Stimulated activated CD4-positive, alpha-beta T cell treated with anti-CD3 and anti-CD28 coated beads, Interleukin-4, amount 100 ng/mL, for 4 hours (primary cell): ENCODE measurements at places on chromosomes 11 and 22.
A peak's percentile ranks its signal among the peaks of the same experiment; 100 is the strongest.

DNA sequence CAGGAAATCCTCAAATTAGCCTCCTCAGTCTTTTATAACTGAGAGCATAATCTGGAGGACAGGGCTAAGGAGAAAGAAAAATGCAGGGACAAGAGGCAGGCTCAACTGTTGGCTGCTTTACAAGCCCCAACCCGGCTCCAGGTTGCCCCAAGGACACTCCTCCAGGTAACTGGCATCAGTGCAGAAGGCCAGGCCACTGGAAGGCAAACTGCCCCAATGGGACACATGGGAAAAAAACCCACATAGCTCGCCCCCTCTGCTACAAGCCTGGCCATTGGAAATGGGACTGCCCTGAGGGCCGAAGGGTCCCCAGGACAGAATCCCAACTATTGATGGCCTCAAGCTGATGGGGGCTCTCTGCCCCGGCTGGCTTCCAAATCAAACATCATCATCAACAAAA lies 17.9 kb upstream of the FBLN1 start:
- no peak for DNase-seq

GRCh38 chr22:37624017-37624365 lies 15.4 kb downstream of the GGA1 start:
- DNase-seq: no peak

DNA sequence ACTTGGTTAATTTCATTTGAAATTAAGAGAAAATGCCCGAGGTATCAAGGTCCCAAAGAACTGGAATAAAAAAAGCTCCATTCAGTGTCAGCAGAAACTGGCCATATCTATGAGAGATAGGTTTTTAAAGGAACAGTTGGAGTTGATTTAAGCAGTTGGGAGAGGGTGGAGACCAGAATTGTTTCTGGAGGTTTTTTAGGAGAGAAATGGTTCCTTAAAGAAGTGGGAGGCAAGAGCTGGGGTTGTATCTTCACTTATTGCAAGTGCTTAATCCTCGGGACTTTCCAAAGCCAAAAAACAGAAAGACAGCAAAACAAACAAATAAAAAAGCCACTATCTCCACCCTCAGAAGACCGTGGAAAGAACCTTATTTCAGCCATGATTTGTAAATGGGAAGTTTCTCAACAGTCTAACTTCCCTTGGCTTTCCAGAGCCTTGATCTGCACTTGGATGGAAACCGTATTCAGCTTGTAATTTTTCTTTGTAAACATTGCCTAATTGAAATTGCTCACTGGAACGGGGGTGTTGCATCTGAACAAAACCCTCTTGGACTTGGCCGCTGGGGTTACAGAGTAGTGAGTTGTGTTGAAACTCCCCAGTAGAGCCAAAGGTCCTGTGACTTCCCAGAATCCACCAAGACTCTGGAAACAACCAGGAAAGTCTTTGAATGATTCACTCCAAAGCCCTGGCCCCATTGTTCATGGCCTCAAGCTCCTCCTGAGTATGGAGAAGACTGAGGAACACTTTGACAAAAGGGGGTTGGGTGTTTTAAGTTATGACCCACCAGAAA lies 115.6 kb downstream of the SLC1A2 start:
- DNase-seq: no peak

GRCh38 chr11:8354622-8355415 lies 91.1 kb upstream of the LMO1 start:
- no peak for DNase-seq

DNA sequence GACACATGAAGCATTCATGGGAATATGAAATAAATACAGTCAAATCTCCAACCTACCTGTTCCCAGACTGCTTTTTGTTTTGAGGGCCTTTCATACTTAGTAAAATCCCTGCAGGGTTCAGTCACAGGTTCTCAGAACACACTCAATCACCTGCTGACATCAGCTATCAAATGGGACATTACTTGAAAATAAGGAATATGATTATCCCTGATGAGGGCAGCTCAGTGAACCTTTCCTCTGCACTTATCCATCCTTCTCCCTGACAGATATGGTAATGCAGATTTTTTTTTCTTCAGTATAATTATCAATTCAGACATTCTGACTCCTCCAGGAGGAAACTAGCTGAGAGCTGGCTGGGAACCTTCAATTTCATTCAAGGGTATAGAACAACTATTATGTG lies 1127.4 kb upstream of the CCDC90B start:
- no peak for DNase-seq

- DNase-seq: no peak
Observed at GRCh38 chr22:45722006-45722405, 50.4 kb downstream of the ATXN10 start.

- DNase-seq: no peak
Observed at GRCh38 chr22:25514436-25515180, 49.9 kb upstream of the GRK3 start.

DNA sequence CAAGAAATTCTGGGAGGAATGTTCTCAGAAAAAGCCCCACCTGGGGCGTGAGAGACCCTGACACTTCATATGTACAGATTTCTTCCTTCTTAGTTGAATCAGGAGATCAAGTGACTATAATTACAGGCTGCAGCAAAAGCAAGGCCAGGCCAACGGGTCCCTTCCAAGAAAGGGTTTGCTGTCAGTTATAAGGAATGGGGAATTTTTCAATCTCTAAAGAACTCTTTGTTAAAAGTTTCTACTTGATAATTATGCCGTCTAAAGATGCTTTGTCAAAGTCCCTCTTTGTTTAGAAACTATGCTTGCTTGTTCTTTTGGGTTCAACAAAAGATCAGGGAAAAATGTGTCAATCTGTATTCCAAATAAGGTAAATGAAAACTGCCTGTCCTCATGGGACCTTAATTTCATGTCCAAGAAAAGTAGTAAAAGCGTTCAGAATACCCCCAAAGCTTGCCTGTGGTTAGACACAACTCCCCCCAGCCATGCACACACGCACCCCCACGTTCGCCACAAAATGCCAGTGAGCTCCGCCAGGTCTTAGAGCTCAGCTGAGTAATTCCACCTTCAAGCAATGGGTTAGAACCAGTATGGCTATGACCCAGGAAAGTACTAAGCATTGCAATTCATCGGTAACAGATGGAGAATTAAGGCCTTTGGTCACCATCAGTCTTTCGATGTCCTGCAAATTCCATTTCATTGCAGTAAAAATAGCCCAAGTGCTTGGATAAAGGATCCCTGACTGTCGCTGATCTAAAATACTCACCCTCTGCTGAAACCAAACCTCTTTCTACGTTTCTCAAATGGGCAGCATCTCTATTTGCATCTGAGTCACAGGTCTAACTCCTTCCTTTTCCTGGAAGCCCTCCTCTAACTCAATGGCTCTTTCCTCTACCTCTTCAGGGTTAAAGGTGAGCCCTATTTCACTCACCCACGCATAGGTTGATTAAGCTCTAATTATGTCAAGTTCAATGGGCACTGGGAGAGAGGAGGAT lies 419.2 kb upstream of the SYN3 start:
- DNase-seq: no peak

- no peak for DNase-seq
Observed at GRCh38 chr11:129721685-129722084, 94.0 kb upstream of the TMEM45B start.

- no peak for DNase-seq
Observed at GRCh38 chr11:83152264-83152663, 4.7 kb upstream of the PCF11 start.

DNA sequence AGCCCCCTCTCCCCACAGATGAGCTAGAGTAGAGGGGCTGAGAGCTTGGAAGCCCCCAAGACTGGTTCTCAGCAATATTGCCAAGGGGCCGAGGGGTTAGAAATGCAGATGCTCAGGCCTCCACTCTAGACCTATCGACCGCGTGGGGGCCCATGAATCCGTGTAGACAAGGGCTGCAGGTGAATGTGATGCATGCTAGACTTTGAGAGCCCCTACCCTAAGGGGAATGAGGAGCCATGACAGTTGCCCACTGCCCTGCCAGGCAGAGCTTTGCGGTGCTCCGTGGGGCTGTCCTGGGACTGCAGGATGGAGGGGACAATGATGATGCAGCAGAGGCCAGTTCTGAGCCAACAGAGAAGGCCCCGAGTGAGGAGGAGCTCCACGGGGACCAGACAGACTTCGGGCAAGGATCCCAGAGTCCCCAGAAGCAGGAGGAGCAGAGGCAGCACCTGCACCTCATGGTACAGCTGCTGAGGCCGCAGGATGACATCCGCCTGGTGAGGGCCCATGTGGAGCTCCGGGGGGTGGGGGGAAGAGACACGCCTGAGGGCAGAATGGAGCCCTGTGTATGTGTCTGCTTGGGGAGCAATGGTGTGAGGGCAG lies 1.3 kb downstream of the SSH3 start:
- DNase-seq: no peak

DNA sequence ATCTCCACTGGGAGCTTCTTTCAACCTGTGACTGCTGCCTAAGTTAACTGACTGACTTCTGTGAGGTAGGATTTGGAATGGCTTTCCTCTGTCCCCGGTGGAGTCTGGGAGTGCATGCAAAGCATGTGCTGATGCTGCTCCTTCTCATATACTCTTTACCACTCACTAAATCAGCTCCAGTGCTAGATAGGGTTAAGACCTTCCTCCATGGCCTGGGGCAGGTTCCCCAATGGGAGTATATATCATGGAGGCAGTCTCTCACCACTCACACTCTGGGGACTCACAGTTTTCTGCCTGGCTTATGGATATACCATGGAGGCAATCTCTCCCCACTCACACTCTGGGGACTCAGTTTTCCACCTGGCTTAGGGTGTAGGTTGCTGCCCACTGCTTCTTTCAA lies 10.1 kb upstream of the FANCF start:
- no peak for DNase-seq

GRCh38 chr22:37525073-37525745 lies 6.0 kb upstream of the CARD10 start:
- DNase-seq: peak; percentile 13

- no peak for DNase-seq
Observed at GRCh38 chr11:106917973-106918372, 100.3 kb downstream of the GUCY1A2 start.

DNA sequence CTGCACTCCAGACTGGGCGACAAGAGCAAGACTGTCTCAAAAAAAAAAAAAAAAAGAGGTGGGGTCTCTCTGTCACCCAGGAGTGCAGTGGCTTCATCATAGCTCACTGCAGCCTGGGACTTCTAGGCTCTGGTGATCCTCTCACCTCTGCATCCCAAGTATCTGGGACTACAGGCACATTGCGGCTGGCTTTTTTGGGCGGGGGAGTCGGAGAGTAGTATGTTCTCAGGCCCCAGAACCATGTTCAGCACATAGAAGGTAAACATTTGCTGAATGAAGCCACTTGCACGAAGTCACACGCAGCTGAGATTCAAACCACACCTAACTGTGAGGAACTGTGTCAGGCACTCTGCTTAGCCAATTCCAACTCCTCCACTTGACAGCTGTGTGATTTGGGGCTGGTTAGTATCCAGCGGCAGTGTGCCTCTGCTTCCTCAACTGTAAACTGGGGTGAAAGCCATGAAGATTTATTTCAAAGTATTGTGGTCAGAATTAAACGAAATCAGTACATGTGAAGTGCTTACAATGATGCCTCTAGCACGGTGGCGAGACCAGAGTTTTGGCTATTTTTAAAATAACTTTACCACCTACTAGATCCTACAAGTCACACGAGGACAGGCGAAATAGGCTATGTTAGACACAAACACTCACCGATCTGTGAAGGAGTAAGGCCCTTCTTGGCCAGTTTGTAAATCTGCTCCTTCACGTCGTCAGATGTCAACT lies 789 bp downstream of the RPS13 start:
- no peak for DNase-seq

GRCh38 chr11:131662993-131663392 lies 292.6 kb downstream of the NTM start:
- no peak for DNase-seq
